ENCODE measurements at places on chromosomes 7 and 10. TPM values are rescaled to one million over a fixed set of nuclear protein-coding genes. Genes with fewer than 3 reads are reported as not detected.

Gene TWIST1
- 3.8 TPM for total RNA-seq

Gene CYP3A7
- total RNA-seq = not detected

Gene CHAT
- total RNA-seq = not detected

Gene C10orf62
- not detected for total RNA-seq

Gene GPRIN2
- 37.6 TPM for total RNA-seq

Gene DPYSL4
- 18.0 TPM for total RNA-seq

All from A549 treated with CORT108297 at 1 μM for 4 hours (cell line).